ENCODE measurements at places on chromosomes 7 and 10.

- no peak for DNase-seq
These were observed 93.6 kb downstream of the CACNB2 start for GRCh38 chr10:18233775-18234174.

GRCh38 chr10:108894402-108895301 lies 1028.7 kb downstream of the XPNPEP1 start:
- DNase-seq, result no peak

DNA sequence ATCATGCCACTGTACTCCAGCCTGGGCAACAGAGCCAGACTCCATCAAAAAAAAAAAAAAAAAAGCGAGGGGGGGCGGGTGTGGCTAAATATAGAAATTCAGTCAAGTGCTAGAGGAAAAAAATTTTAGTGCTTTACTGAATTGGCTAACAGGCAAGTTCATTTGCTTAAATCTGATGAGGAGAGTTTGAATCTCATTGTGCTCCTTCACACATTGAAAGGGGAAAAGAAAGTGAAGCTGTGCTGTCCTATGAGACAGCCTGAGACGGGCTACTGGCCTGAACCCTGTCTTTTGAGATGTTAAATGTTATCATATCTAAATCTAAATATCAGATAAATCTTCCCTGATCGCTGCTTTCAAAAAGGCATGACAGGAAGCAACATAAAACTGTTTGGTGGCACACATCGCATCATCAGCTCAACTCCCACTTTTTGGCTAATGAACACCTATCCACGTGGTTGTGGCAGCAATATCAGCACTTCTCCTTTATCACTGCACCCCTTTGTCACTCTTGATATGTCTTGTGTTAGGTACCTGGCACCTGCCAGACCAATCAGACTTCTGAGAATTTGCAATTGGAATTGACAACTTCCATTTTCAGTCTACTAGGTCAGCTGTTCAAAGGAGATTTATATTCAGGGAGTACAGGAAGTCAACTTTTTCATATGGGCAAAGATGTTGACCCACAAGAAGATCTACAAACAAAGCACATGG lies 14.0 kb upstream of the IFIT1B start:
- no peak for DNase-seq

DNA sequence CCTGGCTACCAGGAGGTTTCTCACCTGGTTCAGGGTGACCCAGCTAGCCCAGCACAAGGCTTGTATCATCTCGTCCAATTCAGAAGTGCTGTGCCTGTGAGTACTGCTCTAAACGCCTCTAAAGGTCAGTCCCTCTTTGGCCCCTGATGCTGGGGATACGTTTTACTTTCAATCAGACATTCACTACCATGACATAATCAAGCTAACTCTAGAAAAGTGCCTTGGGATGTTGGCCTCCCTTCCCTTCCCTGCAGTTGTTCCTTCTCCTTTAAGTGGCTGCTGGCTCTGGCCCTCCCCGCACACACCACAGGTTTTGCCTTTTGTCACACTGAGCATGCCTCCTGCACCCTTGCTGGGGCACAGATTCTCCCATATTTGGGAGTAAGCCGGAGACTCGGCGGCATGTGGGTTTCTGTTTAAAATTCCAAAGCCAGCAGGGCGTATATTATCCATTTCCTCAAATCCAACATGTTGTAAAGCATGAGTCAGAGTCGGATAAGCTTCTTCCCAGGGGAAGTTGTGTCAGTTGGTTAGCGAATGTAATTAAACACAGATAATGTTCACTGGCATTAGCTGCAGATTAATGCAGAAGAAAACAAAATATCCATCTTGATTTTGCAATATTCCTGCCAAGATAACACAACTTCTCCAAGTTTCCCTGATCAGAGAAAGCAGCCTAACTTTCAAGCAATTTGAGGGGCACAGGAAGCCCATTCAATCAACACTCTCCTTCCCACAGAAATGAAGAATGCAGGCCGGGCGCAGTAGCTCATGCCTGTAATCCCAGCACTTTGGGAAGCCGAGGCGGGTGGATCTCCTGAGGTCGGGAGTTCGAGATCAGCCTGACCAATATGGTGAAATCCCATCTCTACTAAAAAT lies 31.8 kb upstream of the VCL start:
- no peak for DNase-seq

GRCh38 chr10:27625452-27626211 lies 120.0 kb downstream of the MKX start:
- no peak for DNase-seq

DNA sequence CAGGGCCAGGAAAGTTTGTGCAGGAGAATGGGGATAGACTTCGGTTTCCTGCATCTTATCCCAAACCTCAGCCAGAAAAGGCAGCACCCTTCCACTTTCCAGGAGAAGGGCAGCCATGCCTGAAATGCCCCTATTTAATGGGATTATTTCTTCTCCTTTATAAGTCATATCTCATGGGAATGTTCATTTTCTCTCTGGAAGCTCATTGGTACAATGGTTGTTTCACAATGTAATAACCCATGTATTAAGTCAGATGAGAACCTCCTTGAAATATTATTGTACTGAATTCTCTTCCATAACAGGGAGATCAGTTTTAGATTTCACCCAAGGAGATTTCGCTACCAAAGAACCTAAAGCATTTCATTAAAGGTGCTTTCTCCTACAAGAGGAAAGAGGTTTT lies 457.5 kb downstream of the KCNMA1 start:
- no peak for DNase-seq

- no peak for DNase-seq
These were observed 21.3 kb downstream of the BTBD16 start for GRCh38 chr10:122292376-122292775.

GRCh38 chr7:1140476-1141104 lies 19.4 kb downstream of the ZFAND2A start:
- DNase-seq, result no peak

DNA sequence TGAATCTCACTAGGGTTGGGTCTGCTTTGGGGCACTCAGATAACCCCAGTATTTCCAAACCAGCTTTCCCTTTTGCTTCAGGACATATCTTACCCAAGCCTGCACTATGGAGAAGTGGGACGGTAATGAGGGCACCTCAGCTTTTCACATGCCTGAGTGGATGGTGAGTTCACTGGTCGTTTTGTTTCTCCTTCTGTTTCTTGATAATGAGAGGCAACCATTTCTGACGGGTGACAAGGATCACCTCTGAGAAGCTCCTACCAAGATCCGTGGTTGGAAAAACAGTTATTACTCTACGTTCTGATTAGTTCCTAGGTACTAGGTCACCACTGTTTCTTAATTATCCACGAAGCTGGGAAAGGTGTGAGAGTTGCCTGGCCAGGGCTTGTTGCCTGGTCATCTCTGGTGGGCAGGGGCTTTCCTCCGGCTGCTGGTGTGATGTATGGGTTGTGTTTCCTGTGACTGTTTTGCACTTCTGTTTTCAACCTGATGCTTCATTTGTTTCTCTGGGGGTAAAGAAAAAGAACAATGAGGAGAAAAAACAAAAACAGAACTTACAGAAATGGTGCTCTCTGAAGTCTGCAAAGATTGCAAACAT lies 65.7 kb upstream of the STRIP2 start:
- no peak for DNase-seq
